ENCODE measurements at places on chromosomes 12 and 14.

GRCh38 chr12:11839091-11839641 lies 189.7 kb downstream of the ETV6 start:
- peak; percentile 55 for DNase-seq

GRCh38 chr14:68215629-68216028 lies 396.1 kb downstream of the RAD51B start:
- DNase-seq, result peak; percentile 1

GRCh38 chr12:9926876-9927275 lies 5.3 kb downstream of the CLEC2A start:
- DNase-seq, result no peak

DNA sequence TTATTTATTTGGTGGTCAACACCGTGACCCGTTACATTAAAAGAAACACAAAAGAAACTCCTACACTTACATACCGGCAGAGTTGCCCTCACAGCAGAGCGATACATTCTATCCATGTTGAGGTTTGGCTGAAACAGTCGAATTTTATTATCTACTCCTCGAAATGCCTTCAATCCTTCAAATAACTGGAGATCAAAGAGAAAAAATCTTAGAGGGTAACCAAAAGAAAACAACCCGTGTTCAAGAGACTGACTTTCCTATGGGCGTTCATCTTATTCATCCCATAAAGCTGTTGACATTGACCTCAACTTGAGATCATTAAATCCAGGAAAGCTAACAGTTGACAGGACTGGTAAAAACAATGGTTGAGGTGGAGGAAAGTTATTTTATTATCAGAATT lies 67.7 kb downstream of the BCAT1 start:
- no peak for DNase-seq

DNA sequence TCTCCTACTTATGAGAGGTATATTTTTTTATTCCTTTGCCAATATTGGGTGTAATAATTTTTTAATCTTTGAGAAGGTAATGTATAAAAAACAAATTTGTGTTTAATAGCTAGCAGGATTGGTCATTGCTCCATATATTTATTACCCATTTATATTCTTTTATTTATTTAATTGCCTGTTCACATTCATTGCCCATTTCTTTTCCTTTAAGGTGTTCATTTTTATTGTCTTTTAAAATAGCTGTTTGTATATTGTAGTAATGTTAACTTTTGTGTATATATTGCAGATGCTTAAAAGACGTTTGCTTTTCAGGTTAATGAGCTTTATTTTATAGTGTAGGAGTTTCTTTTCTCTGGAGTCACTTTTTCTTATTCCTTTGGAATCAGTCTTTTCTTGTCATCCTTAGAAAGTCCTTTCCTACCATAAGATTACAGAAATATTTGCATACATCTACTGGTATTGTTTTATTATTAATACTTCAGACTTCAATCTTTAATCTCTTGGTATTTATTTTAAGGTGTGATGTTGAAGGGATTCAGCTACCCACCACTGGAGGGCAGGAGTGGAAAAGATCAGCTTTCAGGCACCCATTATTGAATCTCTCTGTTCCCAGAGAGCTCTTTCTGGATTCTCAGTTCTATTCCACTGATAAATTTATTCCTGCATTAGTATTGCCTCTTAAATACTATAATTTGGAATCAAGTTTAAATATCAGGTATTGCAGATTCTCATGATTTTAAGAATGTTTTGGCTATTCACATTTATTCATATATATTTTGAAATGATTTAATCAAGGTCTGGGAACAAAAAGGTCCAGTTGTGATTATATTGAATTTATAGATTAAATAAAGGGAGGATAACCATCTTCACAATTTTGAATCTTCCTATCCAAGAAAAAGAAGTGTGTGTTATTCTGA lies 17.3 kb downstream of the PPM1A start:
- no peak for DNase-seq

- DNase-seq, result no peak
Observed at GRCh38 chr12:11746940-11747716, 97.7 kb downstream of the ETV6 start.

DNA sequence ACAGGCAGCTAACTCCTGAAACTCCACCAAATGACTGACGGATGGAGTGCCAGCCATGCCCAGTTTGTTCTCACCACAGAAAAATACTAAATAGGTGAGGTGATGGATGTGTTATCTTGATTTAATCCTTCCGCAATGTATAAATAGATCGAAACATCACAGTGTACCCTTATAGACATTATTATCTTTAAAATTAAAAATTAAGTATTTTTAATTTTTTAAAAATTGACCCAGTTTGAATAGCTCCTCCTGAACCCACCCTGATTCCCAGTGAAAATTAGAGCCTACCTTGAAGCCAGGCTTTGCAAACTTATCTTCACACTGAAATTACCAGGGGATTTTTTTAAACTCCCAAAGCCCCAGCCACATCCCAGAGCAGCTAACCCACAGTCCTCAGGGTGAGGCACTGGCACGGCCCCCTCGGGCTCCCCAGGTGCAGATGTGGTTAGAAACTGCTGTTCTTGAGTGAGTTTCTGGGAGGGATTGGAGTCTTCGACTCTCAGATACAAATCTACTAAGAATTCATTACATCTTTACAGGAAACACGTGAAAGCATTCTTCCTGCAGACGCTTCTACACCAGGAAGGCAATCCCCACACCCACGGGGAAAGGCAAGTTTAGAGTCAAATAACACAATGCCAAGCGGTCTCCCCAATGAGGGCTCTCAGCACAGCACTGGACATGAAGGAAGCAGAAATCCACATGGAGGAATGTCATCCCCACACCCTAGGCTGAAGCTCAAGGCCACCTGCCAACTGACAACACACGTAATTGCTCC lies 126.4 kb downstream of the RIMBP2 start:
- no peak for DNase-seq

DNA sequence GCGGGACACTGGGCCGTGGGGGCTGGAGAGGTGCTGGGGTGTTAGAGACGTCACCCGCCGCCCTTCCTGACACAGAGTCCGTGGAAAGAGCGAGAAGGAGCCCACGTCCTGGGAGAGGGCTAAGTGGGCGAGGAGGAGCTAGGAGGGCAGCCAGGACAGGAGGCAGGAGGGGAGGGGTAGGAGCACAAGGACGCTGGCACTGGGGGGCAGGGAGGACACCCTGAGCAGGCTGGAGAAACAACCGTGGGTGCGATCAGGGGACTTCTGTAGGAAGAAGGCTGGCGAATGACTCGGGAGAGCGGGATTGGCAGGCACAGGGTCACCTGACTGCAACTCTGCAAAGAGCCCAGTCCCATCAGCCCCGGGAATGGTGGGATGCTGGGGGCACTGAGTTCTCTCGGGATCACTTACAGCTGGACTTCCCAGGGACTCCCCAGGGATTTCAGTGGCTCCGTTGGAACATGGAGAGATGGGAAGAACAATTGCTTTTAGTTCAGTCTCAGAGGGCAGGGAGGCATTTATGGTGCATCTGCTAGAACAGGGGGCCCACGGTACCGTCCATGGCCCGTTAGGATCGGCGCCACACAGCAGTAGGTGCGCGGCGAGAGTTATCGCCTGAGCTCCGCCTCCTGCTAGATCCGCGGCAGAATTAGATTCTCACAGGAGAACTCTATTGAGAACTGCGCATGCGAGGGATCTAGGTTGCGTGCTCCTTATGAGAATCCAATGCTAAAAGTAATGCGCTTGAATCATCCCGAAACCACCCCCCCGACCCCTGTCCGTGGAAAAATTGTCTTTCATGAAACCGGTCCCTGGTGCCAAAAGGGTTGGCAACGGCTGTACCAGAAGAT lies 24.3 kb downstream of the UBR7 start:
- DNase-seq, result no peak

DNA sequence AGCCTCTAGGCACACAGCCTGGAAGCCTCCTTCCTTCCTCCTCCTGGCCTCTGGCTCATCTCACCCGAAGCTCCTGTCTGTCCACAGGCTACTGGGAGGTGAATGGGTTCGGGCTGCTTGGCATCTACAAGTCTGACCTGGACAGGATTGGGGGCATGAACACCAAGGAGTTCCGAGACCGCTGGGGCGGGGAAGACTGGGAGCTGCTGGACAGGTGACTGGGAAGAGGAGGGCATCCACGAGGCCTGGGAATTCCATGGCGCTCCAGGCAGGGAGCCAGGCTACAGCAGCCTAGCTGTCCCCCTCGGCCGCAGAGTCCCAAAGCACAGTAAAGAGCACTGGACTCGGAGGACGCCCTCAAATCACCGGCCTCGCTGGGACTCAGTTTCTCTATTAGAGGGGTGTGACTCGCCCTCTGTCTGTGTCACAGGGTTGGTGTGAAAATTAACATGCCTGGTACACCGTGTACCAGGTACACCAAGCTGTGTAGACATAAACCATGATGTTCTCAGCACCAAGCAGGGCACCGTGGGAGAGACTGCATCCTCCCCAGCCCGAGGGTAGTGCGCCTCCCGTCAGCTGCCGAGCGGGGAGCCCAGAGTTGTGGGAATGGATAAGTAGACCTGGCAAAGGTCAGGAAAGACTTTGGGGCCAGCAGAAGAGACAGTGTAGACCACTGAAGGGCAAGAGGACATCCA lies 99.6 kb downstream of the B4GALNT3 start:
- no peak for DNase-seq

- no peak for DNase-seq
Observed at GRCh38 chr12:60209521-60209920, 613.7 kb downstream of the SLC16A7 start.

GRCh38 chr12:8554451-8555195 lies 13.9 kb upstream of the CLEC4E start:
- DNase-seq, result no peak

- DNase-seq, result no peak
Observed at GRCh38 chr14:104247336-104248202, 109.2 kb downstream of the KIF26A start.

DNA sequence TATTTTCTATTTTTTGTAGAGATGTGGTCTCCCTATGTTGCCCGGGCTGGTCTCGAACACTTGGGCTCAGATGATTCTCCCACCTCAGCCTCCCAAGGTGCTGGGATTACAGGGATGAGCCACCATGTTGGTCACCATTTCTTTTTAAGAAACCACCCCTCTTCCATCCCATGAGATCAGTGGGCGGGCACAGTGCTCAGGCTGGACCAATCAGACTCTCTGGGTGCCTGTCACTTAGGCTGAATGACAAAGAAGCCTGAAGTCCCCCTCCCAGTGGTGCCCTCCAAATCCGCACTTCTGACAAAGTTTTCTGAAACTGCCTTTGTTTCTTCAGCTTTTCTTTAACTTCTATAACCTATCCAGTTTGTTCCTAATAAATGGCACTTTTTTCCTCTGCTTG lies 48.2 kb downstream of the CALM1 start:
- no peak for DNase-seq

DNA sequence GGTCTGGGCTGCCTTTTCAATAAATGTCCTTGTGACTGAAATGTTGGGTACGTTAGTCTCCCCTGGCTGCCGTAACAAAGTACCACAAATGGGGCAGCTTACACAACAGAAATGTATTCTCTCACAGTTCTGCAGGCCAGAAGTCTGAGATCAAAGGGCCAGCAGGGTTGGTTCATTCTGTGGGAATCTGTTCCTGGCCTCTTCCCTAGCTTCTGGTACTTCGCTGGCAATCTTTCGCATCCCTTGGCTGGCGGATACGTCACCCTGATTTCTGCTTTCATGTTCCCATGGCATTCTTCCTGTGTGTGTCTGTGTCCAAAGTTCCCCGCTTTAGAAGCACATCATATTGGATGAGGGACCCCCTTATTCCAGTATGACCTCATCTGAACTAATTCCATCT lies 95.8 kb upstream of the NCOR2 start:
- DNase-seq, result no peak

DNA sequence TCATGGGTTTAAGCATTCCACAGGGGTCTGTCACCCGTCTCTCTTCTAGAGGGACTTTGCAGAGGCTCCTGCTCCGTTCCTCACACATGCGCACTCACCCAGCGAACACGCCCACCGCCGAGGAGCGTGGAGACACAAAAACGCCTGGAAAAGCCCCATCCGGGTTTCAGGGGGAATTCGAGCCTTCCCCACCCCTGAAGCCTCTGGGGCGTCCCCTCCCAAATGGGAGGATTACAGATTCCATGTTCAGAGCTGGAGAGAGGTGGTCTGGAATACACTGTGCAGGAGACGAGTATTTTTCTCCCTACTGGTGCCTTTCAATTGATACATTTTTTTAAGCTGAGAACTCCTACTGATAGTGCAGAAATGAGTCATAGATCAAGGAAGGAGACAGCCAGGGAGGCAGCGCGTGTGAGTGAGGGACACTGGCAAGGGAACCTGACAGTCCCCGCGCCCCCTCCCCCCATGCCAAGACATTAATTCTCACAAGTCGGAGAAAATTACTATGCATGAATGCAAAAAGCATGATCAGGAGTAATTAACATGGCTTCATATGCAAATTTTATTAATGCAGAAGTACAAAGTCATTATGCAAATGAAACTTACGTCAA lies 36.9 kb downstream of the BCL11B start:
- no peak for DNase-seq

DNA sequence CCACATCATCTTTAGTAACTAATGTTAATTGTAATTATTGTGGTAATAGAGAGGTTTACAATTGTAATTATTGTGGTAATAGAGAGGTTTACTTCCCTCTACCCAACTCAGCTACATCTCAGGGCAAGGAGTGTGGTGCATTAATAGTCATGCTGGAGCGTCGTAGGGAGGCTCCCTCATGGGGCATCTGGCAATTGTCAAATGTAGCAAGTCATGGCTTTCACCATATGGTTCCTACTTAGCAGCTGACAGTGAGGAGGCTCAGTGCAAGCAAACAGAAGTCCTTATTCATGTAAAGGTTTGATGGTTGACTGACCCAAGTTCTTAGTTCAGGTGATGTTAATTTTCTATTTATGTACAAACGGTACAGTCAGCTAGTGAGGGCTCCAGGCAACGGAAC lies 1012.0 kb downstream of the FLRT2 start:
- no peak for DNase-seq

DNA sequence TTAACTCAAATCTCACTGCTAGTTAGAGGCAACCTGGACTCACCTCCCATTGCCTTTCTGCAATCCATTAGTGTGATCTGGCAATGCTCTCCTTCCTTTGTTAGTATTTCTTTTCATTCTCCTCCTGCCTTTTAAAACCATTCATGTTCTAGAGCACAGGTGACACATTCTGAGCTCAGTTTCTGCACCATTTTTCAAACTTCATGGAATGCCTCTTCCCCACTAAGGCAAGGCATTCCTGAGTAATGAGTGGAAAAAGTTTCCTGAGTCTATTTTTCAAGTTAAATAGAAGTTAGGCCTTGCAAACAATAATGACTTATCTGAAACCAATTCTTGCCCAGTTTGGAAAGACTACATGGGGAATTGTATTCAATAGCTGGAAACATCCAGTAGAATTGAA lies 1001.8 kb downstream of the BCL11B start:
- no peak for DNase-seq

DNA sequence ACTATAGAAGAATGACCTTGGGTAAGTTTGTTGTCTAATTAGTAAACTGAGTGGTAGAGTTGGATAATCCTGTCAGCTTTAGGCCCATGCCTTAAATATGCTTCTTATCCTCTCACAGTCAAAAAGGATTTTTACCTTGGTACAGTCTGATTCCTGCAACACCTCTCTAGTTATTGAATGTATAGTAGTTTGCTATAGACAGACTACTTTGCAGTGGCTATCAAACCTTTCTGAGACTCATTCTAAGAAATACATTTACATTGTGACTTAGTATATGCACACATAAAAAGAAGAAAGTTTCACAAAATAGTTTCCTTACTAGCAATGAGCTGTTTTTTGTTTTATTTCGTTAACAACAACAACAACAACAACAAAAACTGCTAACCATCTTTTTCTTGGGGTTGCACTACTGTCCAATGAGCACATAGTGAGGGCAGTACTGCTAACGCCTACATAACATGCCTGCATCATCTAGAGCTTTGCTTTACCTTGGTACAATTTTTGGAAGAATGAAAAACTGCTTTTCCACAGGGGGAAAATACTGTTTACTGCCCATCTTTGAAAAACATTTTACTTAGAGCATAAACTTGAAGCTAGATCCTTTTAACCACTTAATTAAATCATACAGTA lies 28.5 kb downstream of the WNK1 start:
- no peak for DNase-seq
